ENCODE measurements at places on chromosomes 11 and 22. TPM values are rescaled to one million over a fixed set of nuclear protein-coding genes. Genes with fewer than 3 reads are reported as not detected.
A peak's percentile ranks its signal among the peaks of the same experiment; 100 is the strongest.

Gene MRGPRX4
- total RNA-seq, result not detected

DNA sequence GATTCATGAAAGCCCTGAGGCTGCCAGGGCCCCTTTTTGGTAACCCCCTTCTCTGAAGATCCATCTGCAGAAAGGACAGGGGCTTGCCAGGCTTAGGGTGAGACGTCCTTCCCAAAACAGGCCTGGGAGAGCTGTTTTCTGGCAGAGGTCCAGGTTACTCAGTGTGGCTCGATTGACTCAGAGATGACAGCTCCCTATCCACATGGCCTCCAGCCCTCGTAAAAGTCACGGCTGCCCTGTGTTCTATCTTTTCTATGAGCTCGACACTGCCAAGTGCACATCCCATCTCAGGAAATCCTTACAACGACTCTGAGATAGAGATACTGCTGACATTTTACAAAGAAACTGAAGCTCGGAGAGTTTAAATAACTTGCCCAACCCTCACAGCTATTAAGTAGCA is 20.4 kb downstream of the ADAMTS8 start:
- DNase-seq, result peak; percentile 95

DNA sequence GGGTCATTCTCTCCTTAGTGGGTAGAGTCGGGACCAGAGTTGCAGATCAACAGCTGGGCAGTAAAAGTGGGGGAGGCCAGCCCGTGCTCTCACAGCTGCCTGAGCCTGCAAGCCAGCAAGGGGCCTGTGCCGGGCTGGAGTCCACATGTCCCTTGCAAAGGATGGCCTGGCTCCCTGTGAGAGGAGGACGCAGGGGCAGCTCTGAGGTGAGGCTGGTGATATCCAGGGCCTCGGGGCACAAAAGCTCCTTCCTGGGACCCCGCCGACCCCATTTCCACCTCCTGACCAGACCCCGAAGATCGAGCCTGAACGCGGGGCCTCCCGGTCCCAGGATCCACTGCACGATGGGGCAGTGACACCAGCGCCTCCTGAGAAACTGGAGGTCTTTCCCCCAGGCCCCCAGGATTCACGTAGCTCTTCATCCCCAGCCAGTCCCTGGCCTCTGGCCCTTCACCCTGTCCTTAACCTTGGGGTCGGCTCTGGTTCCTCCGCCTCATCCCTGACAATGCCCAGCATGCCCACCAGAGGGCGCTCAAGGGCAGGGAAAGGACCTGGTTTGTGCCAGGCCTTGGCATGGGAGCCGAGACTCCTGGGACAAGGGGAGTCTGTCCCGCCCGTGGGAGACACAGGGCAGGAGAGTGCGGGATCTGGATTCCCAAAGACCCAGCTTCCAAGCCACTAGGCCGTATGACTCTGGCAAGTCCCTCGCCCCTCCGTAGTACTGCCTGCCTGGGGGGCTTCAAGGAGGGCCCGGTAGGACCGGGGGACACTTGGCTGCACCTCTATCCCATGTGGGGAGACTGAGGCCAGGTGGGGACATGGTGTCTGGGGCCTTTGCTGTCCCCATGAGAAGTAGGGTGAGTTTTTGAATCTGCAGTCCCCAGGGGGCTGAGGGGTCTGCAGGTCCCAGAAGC is 17.8 kb upstream of the WNT7B start:
- peak; percentile 73 for DNase-seq

Gene MUC15
- not detected for total RNA-seq

DNA sequence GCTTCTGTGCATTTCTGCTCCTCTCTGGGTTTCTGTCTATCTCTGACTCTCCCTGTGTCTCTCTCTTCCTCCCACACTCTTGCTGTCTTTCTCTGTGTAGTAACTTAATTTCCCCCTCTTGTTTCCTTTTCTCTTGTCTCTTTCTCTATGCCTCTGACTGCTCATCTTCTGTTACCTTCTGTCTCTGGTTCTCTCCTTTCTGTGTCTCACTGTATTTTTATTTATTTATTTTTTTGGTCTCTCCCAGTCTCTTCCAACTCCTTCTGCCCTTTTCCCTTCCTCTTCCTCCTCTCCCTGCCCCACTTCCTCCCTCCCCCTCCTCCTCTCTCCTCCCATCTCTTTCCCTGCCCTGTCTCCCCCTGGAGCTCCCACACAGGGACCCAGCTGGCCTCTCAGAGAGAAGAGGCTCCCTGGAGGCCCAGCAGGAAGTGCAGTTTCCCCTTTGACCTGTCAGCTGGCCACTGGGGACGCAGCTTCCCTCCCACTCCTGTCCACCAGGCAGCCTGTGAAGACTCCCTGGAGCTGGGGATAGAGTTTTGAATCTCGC is 38.3 kb upstream of the MYH9 start:
- peak; percentile 35 for DNase-seq

GRCh38 chr11:103700622-103701021 is 335.8 kb upstream of the DDI1 start:
- peak; percentile 9 for DNase-seq

- no peak for DNase-seq
Measured at GRCh38 chr11:120029321-120029720, 108.6 kb downstream of the TRIM29 start.

DNA sequence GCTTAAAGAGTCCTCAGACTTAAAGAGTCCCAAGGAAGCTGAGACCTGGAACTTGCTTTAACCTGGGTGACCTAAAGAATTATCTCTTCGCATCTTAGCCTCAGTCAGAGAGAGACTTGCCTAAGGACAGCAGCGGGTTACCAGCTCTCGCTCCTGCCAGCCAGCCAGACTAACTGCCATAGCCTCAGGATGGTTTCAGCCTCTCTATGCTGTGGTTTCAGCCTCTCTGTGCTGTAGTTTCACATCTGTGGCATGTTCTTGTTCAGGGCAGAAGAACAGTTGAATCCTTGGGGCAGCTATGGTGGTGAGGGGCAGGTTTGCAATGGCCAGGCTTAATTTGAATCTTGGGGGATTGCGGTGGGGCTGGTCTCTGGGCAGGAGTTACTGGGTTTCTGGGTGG is 2.3 kb downstream of the FRMD8 start:
- no peak for DNase-seq

GRCh38 chr11:122995526-122995925 is 13.9 kb upstream of the BSX start:
- no peak for DNase-seq

DNA sequence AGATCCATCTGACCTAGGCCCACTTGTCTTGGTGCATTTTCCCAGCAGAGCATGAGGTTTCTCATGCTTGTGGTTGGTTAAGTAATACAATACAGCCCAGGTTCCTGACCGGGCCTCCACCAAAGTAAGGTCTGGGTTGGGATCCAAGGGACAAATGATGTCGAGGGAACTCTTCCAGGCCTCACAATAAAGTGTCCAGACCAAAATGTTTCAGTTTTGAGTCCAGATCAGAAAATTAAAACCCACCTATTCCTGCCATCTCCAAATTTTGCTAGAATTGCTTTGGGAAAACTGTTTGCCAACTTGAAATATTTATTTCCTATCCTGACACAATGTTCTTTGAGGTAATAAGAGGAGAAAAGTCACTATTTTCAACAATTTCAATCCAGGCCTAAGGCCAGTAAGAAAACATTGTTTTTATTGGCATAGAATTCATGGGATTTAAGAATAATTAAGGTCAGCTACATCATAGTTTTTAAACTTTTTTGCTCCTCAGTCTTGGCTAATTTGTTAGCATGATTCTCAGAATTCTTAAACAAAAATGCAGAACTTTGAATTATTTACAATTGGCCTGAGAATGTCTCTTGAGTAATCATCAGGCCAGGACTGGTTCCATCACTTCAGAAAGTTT is 51.4 kb downstream of the ME3 start:
- DNase-seq, result no peak

Gene OR8H1
- not detected for total RNA-seq

DNA sequence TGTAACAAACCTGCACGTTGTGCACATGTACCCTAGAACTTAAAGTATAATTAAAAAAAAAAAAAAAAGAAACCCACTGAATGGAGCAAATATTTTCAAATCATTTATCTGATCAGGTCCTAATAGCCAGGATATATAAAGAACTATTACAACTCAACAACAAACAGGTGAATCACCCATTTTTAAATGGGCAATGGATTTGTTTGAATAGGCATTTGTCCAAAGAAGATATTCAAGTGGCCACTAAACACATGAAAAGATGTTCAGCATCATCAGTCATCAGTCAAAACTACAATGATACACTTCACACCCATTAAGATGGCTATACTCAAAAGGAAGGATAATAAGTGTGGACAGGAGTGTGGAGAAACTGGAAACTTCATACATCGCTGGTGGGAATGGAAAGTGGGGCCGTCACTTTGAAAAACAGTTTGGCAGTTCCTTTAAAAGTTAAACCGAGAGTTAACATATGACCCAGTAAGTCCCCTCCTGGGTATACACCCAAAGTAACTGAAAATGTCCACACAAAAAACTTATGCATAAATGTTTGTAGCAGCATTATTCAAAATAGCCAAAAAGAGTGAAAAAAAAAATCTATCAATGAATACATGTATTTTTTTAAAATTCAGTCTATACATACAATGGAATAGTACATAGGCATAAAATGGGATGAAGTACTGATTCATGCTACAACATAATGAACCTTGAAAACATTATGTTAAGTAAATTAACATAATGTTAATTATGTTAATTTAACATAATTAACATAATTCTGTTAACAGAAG is 53.1 kb downstream of the ARRB1 start:
- no peak for DNase-seq

Gene OR4C13
- total RNA-seq, result not detected

Gene AMPD3
- total RNA-seq, result 1.6 TPM

Gene SAA4
- not detected for total RNA-seq

Gene OR2AG2
- not detected for total RNA-seq

GRCh38 chr22:26050079-26050478 is 119.2 kb upstream of the SEZ6L start:
- no peak for DNase-seq

Gene HSPB2
- total RNA-seq, result 3.8 TPM

DNA sequence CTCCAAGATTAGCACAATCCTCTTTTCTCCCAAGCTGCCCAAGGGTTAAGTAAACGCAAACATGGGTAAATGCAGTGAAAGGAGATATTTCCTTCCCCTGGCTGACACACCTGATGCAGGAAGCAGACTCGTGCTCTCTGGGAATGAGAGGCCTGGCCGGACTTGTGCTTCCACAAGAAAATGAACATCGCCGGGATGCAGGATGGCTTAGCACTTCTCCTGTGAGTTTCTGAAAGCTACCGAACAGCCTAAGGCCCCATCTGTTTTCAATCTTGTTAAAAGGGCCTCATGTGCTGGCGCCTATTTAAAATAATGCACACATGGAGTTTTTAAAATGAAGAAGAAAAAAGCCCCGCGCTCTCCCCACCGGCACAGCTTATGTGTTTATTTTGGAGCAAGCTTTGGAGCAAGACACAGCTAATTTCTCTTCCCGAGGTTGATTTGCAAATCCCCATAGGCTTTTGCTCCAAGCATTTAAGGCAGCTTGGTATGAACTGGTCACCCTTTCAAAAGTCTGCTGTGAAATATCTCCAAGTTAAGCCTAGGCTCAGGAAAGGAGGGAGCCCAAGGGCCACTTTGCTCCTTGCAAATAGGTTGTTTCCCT is 100.9 kb downstream of the SYN3 start:
- no peak for DNase-seq

GRCh38 chr11:65311170-65311678 is 3.4 kb upstream of the CDC42EP2 start:
- DNase-seq, result peak; percentile 98

- DNase-seq, result no peak
Measured at GRCh38 chr22:32411402-32411801, 645 bp downstream of the RTCB start.

DNA sequence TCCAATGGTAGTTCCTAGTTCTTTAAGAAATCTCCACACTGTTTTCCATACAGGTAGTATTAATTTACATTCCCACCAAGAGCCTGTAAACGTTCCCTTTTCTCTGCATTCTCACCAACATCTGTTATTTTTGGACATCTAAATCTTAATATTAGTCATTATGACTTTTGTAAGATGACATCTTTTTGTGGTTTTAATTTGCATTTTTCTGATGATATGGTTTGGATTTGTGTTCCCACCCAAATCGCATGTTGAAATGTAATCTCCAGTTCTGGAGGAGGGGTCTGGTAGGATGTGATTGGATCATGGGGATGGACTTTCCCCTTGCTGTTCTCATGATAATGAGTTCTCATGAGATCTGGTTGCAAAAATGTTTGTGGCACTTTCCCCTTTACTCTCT is 89.0 kb downstream of the MUC15 start:
- DNase-seq, result no peak

GRCh38 chr11:95134491-95134890 is 44.8 kb downstream of the ENDOD1 start:
- peak; percentile 84 for DNase-seq

GRCh38 chr11:63687845-63688244 is 6.5 kb downstream of the RTN3 start:
- DNase-seq, result no peak

DNA sequence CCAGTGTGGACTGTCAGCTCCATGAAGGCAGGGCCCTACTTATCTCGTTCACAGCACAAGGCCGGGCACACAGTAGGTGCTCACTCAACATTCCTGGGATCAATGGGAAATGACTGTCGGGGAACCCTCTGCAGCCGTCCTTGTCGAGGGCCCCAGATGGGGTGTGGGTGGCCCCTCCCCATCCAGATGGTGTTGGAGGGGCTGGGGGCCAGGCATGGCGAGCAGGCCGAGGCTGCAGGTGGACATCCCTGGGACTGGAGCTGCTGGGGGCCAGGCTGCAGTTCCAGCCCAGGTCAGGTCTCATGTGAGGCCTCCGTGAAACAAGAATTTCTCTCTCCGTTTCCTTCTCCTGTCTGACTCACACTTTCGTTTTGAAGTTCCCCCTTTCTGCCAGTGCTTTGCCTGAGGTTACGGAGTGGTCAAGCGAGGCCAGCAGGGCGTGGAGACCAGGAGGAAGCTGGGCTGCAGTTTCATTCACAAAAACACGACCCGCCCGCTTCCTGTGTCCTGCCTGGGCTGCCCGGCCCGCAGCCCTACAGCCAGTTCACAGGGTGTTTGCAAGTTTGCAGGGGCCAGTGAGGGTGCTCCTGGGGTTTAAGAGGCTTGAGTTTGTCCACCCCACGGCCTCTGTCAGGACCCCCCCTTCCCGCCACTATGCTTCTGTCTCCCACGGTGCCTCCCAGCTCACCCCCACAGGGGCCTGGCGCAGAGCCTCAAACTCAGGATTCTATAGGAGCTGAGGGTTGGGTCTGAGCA is 4.5 kb downstream of the MYEOV start:
- peak; percentile 96 for DNase-seq

DNA sequence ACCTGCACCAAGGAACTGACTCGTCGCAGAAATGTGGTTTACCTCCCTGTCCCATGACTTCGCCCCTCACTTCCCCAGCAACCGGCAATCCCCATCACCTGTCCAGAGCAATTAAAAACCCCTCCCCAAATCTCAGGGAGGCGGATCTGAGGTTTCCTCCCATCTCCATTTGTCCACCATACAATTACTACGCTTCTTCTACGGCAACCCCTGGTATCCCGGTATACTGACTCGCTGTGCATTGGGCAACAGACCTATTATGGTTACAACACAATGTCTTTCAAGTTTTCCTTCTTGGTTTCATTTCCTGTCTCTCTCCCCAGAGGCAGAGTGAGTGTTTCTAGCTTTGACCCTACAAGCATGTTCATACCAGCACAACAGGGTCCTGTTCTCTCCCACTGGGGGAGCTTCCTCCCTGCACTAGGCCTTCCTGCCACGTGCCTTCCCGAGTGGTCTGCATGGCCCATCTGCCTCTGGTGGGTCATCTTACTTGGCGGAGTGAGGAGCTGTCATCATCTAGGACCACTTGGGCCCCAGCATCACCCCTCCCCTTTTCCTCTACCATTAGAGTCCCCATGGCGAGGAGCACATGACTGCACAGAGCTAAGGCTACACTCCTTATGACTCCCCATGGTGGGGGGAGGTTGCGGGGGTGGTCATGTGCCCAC is 30.3 kb upstream of the NAP1L4 start:
- no peak for DNase-seq

- DNase-seq, result no peak
Measured at GRCh38 chr22:29199702-29200400, 5.8 kb upstream of the EMID1 start.

- DNase-seq, result no peak
Measured at GRCh38 chr22:44289414-44290171, 23.2 kb downstream of the SHISAL1 start.

Measured in MG63 (cell line).